ENCODE measurements at places on chromosomes 1 and 21.
A peak's percentile ranks its signal among the peaks of the same experiment; 100 is the strongest.

GRCh38 chr1:76865696-76866286 lies 1.5 kb upstream of the ST6GALNAC5 start:
- no peak for DNase-seq

GRCh38 chr1:213669964-213670691 lies 317.6 kb upstream of the PROX1 start:
- no peak for DNase-seq

DNA sequence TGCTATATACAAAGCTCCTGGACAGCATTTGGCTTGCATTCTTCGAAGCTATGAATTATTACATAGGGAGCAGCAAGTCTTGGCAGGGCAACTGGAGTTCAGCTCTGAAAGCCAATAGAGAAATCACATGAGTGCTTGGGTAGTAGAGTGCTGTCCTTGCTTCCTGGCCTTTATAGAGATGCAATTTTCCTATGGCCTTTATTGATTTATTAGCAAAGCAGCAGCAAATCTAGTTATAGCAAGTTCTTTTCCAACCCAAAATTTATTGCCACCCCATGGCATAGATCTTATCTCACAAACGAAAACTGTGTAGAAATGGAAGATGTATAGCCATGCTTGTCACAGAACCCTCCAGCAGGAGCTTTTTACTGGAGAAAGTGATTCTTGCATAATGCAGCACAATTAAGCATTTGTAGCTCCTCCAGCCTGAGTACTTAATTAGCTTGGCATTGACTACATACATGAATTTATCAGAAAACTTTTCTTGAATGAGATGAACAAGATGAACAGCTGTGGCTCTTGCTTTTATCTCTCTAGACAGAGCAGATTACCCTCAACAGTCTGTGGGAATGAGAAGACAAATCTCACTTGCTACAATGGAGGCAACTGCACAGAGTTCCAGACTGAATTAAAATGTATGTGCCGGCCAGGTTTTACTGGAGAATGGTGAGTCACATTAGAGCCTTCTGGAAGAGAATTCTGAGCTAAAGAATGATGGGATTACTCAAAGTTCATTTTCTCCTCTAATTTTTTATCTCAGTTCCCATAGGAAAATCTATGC lies 170.1 kb downstream of the CRB1 start:
- DNase-seq: no peak

- no peak for DNase-seq
Measured at GRCh38 chr1:150568594-150568966, 10.8 kb downstream of the MCL1 start.

DNA sequence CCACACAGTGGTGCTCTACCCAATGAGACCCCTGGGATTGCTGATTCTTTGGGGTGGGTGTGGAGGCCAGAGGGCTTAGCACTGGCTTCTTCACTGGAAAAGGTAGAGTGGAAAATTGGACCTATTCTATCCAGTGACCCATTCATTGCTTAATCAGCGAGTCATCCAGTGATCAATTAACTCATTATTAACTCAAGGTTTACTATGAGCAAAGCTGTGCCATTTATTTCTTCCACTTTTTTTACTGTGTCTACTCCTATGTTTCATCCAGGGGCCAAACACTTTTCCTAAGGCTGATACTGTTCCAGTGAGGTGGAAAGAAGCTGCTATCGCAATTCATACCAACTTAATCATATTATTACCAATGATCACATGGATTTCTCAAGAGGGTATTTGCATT lies 363.9 kb downstream of the RPS6KC1 start:
- DNase-seq: no peak

DNA sequence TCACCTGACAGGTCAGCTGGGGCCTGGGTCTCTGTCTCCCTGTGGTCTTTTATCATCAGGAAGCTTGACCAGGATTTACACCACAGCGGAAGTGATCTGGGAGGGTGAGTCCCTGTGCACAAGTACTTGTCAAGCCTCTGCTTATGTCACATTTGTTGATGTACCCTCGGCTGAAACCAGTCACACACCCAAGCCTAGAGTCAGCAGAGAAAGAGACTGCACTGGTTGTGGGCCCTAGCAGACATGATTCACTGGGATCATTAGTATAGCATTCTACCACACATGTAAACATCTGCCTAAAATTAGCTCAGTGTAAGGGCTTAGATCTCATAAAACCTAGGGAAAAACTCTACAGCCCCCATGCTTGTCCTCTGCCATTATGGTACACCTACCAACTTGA lies 79.3 kb upstream of the LAMC2 start:
- DNase-seq: no peak

DNA sequence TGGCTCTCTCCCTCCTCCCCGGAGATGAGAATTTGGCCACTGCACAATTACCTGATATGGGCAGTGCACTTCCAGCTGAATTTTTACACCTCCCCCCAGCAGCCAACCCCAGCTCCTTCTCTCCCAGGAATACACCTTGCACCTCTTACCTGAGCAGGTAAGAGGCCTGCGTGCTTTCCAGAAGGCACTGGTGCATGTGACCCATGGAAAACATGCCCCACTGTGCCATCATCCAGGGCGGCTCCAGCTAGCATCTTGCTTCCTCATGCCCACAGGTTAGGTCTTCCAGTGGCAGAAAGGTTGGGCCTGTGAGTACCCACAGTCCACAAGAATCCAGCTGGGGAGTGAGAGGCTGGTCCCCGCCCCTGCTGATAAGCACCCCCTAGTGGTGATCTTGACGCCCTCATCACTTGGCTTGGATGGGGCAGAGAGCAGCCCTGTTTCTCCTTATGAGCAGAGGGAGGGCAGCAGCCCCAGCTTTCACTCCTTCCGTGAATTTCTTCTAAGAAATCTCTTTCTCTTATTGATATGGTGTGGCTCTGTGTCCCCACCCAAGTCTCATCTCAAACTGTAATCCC lies 57.8 kb downstream of the EDARADD start:
- no peak for DNase-seq

DNA sequence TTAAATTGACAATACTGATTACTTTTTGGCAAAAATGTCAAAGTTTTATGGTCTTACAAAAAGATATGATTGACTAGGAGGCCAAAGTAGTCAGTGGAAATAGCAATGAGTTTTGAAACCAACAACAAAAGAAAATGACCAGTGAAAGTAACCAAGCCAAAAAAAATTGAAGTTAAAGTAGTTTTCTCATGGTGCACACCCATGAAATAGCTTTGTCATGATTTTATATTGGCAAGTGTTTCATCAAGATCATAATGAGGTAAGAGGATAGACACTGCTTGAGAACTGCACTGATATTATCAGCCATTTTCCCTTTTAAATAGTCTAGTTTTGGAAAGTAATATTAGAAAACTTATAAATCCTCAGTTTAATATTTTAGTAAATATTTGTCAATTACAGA lies 206.2 kb upstream of the ADAMTS5 start:
- no peak for DNase-seq

DNA sequence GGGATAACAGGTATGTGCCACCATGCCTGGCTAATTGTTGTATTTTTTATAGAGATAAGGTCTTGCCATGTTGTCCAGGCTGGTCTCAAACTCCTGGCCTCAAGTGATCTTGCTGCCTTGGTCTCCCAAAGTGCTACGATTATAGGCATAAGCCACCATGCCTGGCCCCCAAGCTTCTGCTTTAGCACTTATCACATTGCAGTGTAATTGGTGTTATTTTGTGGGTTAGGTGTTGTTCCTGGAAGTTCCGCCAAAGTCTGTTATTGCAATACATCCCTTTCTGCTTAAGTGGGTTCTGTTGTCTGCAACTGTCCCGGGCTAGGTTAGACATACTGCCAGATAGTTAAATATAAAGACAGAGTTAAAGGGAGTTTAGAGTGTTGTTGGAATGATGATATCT lies 3.4 kb downstream of the ZCCHC17 start:
- no peak for DNase-seq

- DNase-seq: no peak
Measured at GRCh38 chr1:58620926-58621325, 43.9 kb upstream of the TACSTD2 start.

DNA sequence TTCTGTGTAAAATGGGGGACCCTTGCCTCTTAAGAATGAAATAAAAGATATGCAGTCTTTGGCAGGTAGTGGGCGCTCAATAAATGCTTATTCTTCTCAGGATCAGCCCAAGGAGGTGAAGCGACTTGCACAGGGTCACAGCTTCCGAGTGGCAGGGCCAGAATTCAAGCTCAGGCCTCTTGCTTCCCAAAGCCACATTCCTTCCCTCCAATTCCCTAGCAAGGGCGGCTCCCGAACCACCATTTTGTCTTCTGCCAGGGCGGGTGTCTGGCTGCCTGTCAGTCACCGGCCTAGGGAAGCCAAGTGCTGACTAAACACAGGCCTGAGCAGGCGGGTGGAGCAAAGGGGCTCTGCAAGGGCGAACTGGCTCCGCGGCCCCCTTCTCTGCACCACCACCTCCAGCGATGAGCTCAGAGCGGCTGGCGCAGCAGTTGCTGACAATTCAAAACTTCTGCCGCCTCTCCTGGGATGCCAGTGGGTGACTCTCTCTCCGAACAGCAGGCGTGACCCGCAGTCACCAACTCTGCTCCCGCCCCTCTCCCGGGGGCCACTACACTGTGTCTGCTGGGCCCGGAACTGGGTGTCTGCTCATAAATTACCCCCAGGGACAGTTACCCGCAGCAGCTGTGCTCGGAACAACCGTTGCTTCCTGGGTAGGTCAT lies 10.8 kb downstream of the GPR3 start:
- DNase-seq: no peak

- no peak for DNase-seq
Measured at GRCh38 chr1:112905395-112906149, 50.4 kb downstream of the SLC16A1 start.

GRCh38 chr1:40691538-40692428 lies at the start of gene NFYC:
Gene NFYC (plus strand): TSS chr1:40691704. CDS start chr1:40738844, 47,140 bp downstream.
- DNase-seq: peak; percentile 89

DNA sequence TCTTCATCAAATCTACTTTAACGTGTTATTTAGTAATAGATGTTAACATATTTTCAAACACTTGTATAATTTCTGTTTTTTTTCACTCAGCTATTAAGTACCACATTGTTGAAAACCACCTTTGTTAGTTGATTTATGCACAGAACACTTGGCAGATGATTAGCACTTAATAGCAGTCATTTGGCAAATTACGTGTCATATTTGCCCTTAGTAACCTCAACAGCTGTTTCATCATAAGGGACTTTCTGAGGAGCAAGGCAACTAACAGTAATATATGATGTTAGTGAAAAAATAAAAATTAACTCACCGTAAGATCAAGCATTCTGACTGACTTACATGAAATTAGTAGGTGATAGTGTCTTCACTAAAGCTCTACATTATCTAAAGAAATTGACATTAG lies 186.4 kb downstream of the HMCN1 start:
- DNase-seq: no peak

DNA sequence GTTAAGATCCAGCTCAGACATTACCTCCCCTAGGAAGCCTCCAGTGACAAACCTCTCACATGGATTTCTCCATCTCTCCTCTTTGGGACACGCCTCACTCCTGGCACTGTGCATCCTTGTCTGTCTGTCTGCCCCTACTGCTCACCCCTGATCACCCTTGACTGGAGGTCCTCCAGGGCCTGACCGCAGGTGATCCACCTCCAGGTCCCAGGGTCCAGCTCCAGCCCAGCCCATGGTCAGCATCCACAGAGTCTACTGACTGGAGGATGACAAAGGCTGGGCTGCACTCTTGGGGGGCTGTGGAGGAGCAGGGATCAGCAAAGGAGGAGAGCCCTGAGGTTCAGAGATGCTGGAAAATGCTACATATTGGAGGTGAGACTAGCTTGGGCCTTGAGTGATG lies 65.8 kb downstream of the BEND5 start:
- DNase-seq: no peak

GRCh38 chr1:198254521-198254920 lies 97.7 kb downstream of the NEK7 start:
- DNase-seq: no peak

GRCh38 chr1:27724961-27725373 lies 794 bp upstream of the FAM76A start:
- DNase-seq: no peak

DNA sequence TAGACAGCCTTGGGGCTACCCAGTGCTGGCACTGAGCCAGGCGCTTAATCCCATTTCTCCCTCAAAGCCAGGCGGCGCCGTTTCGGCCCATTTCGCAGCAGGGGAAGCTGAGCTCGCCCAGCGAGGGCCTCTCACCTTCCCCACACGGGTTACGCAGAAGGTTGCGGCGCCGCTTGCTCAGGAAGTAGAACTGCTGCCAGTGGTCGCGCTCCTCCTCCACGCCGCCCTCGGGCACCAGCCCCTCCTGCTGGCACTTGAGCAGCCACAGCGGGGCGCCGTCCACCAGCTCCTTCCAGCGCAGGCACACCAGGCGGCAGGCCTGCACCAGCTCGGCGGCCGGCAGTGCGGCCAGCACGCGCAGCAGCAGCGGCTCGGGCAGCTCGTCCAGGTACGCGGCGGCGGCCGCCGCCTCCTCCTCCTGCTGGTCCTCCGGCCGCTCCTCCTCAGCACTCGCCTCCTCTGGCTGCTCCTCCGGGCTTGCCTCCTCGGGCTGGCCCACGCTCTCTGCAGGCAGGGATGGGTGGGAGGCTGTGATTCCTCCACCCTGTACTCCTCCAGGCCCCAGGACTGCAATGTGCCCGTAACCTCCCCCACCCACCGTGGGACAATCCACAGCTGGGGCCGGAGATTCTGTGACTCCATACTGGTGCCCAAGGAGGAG lies 3.8 kb downstream of the FBXO2 start:
- DNase-seq: no peak

DNA sequence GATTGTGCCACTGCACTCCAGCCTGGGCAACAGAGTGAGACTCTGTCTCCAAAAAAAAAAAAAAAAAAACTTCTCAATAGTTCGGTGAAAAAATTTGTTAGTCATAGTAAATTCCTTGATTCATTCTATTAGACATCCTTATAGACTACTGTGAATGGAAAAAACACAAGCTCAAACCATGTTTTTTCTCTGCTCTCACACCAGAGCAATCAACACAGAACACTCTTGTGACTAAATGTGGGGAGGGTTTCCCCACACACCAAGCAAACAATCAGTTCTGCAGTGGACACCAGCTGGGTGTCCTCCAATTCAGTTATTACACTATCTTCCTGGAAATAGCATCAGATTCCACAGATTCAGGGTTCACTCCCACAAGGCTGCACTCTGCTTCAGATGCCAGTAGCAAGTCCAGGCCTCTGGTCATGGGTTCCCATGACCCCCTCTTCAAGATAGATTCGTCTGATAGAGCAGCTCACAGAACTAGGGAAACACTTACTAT lies 69.1 kb upstream of the TEKT2 start:
- no peak for DNase-seq

GRCh38 chr1:31937300-31938183 lies 626 bp downstream of the PTP4A2 start:
- no peak for DNase-seq

GRCh38 chr1:231020816-231021215 lies 19.2 kb downstream of the FAM89A start:
- no peak for DNase-seq
